K562 (cell line): ENCODE measurements at places on chromosomes 11 and 22. TPM values are rescaled to one million over a fixed set of nuclear protein-coding genes. Genes with fewer than 3 reads are reported as not detected.

- DNase-seq, result no peak
Observed at GRCh38 chr11:35282221-35282882, 137.0 kb downstream of the SLC1A2 start.

DNA sequence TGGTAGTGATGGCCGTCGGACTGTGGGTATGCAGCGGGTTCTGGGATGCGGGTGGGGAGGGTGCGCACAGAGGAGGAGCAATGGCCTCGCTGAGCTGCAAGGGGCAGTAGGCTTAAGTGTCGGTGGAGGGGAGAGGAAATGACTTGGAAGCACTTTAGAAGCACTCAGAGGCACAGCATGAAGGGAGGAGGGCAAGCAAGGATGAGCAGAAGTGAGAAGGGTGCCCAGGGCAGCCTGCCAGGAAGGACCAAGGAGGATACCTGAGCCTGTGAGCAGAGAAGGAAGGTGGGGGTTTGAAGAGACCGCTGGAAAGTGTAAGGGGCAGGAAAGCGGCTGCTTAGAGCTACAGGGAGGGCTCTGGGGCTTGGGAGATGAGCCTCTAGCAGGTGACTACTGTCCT, 330 bp downstream of the SLC5A1 start:
- no peak for DNase-seq

DNA sequence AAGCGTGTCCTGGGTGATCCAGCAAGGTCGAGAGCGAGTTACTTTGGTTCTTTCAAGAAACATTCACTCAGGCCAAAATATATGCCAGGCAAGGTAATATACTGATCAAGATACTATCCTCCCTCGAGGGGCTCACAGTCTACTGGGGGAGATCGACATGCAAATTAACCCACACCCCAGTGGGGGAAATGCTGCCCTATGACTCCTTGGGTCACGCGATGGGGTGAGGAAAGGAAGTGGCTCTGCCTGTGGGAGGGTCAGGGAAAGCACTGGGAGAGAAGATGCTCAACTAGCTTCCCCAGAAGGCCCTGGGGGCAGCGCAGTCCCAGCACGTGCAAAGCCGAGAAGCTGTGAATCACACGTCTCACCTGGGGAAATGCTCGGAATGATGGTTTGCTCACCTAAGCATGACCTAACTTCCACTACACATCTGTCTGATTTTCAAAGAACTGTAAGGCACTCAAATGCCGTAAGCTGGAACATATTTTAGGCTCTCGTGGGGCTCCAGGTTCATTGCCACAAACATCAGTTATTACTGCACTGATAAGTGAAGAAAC, 130.7 kb downstream of the RCN1 start:
- DNase-seq, result no peak

DNA sequence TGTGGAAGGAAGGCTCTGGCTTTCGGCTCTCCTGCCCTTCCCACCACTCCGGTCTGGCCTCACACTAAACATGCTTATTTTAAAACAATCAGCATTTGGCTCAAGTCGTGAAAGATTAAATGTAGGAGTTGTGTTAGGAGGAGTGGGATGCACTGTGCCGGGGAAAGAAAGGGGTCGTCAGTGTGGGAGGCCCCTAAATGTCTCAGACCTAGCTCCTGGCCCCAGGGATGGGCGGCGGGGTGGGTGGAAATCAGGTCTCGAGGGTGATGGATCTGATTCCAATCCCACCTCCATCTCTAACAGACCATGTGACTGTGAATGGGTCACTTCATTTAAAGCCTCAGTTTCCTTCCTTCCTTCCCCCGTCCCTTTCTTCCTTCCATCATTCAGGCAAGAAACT, 6.9 kb upstream of the SHISAL1 start:
- DNase-seq, result no peak

DNA sequence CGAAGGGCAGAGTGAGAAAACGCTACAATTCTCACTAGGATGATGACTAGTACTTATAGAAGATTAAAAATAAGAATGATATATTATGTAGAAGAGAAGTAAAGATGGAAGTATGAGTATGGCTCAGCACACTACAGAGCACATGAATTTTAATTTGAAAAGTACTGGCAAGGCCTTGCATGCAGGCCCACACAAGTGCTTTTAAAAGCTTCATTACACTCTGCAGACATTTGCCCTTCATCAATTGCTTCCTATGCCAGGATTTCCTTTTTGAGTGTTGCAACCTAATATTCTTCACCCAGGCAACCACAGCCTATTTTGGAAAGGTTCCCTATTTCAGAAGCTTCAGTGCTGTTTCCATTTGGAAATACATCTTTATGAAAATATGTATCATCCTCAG, 81.1 kb downstream of the LARGE2 start:
- no peak for DNase-seq

The COA4 gene
- 128 and 131 TPM in 2 replicates for total RNA-seq

The PNPLA3 gene
- total RNA-seq, result 0.09 and 0.38 TPM in 2 replicates

The MYO7A gene
- 0.07 and 0.11 TPM in 2 replicates for total RNA-seq
